Colonic mucosa (tissue), 4 donors: ENCODE measurements at places on chromosomes 3 and 15. TPM values are rescaled to one million over a fixed set of nuclear protein-coding genes. Genes with fewer than 3 reads are reported as not detected.

DNA sequence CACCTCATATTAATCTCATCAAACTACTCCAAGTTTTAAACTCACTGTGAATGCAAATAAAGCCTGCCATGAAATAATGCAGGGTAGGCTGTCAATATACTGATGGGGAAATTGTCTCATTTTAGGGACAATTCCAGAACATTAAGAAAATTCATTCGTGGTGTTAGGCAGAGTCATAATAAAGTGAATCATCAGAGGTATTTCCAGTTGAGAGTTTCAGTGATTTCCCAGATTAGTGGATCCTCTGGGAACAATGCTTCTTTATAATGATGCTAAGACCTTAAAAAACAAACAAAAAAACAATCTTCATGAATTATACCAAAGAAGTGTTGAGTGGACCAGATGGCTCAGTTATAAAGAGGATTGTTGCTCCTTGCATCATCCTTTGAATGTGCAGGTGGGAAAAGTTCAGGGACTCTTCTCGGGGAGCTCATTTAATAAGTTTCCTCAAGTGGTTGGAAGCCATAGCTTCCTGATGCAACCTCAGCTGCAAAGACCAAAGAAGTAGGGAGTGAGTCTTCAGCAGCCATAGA is 360.9 kb upstream of the TRIM42 start:
- no peak for DNase-seq
- no peaks in the 10 kb centered on the region for H3K27me3 ChIP-seq
- no peak overlapping the region for H3K27ac ChIP-seq
- H3K36me3 ChIP-seq = no peaks in the 10 kb centered on the region
- H3K4me3 ChIP-seq = no peak overlapping the region

The SPTBN5 gene
- total RNA-seq = 2.3 TPM

DNA sequence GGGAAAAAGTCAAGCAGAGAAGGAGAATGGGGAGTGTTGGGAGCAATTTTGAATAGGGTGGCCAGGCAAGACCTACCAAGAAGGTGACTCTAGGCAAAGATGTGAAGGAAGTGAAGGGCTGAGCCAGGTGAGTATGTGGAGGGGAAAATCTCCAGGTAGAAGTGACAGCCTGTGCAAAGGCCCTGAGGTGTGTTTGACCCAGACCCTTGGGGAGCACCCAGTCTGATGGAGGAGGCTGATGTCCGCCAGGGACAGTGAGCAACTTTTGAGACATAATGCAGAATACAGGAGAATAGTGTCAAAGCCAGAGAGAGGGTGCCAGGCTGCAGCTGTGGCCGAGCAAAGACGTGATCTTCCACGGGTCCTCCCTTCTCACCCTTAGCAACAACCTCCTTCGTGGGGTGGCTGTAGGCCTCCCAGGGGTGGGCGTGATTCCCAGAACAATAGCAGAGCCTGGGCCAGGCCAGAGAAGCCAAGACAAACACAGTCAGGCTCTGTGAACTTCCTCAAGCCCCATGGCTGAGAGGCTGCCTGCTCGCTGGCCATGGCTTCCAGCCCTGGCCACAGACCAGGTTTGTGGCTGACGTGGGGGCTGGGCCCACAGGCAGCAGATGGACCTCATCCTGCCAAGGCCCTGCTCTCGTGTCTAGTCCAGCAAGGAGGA is 58.1 kb downstream of the SLC6A6 start:
- no peaks in the 10 kb centered on the region for H3K4me1 ChIP-seq
- no peaks in the 10 kb centered on the region for H3K36me3 ChIP-seq
- peak; percentile 43 for DNase-seq

- DNase-seq = no peak
- H3K27ac ChIP-seq = peak overlapping the region; percentile 48
- H3K4me1 ChIP-seq = peaks cover 17% of the 10 kb centered on the region
These were observed 1.3 kb downstream of the ABHD2 start for GRCh38 chr15:89089316-89090230.

The FAM174B gene
- 25.2 TPM for total RNA-seq

DNA sequence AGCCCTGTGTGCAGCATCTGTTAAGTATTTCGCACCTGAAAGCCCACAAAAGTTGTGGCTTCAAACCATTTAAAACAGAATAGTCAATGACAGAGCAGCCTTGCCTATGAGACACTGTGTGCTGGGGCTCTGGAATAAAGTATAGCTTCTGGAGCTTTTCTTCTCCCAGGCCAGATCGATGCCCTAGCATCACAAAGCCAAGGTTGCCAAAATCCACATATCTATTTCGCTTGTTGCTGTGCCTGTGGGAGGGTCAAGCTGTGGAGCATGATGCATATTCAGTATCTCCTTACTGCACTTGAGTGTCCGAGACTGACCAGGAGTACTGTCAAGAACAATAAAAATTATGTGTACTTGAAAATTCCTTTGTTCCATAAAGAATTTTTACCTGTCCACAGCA is 7.6 kb downstream of the PLOD2 start:
- no peak overlapping the region for H3K27ac ChIP-seq
- H3K36me3 ChIP-seq = no peaks in the 10 kb centered on the region
- DNase-seq = no peak
- no peaks in the 10 kb centered on the region for H3K27me3 ChIP-seq

DNA sequence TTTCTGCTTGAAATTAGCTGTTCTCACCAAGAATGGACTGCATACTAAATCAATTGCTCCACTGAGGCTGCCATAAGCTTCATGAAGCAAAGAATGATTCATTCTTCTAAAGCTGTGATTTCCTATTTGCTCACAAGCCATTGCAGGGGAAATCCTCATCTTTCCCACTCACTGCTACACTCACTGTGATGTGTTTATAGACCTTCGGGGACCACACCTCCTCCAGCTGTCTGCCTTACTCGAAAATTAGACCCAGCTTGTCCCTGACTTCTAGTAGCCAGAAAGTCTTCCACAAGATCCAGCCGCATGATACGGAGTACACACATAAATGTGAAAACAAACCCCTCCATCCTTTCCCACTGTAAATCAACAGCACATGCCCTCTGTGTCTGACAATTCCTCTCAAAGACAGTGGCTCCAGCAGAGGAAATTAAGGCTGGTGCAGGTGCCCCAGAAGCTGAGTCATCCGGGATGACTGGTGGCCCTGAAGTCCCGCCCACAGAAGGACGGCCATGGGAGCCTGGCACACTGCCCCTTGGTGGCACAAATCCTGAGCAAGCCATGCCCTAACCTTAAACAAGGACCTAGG is 172.0 kb downstream of the STT3B start:
- no peaks in the 10 kb centered on the region for H3K27me3 ChIP-seq
- H3K27ac ChIP-seq = no peak overlapping the region
- DNase-seq = peak; percentile 73
- H3K4me1 ChIP-seq = no peaks in the 10 kb centered on the region

DNA sequence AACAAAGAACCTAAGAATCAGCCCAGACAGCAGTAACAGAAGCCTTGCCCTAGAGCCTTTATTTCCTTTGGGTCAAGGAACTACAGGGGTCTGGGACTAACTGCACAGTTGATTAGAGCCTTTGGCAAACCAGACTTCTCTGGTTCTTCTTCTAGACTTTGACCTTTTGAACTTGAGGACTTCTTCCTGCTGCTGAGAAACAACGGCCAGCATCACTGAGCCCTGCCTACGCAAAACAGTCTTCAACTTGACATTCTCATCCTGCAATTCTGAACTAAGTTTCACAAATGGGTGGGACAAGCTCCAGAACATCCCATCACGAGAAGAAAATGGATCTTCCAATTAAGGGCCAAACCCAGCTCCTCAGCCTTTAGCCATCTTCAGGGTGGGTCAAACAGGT is 31.4 kb downstream of the CMTM6 start:
- no peak overlapping the region for H3K27ac ChIP-seq
- no peaks in the 10 kb centered on the region for H3K4me1 ChIP-seq
- no peaks in the 10 kb centered on the region for H3K36me3 ChIP-seq
- no peak for DNase-seq

DNA sequence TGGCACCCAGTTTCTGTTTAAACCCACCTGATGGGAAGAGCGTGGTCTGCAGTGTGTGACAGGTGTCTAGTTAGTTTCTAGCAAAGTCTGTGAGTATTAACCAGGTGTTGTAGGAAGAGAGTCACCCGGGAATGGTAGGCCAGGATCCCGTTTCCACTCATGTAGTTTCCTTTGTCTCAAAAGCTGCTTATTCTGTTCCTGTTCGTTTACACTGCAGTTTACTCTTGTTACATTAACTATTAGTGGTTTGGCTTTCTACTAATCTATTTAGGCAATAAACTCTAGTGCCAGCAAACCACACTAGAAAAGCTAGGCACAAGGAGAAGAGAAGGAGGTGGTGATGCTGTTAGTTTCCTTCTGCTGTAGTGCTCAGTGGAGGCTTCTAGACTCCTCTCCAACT is 32.7 kb downstream of the WDR76 start:
- no peaks in the 10 kb centered on the region for H3K27me3 ChIP-seq
- H3K27ac ChIP-seq = no peak overlapping the region
- H3K36me3 ChIP-seq = no peaks in the 10 kb centered on the region

DNA sequence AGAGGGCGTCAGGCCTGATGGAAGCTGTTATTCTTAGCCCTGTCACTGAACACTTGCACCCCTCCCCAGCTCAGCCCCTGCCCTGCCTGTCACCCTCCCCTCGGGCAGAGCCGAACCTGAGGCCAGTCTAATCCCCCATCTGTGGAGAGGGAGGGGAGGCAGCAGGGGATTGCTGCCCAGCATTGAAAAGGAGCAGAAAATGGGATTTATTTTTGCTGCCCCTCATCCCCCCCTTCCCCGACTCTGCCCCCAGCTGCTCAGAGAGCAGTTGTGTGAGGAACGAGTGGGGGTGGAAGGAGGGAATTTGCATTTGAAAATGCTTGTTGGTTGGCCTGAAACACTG is 71.6 kb downstream of the EPHB3 start:
- no peaks in the 10 kb centered on the region for H3K4me1 ChIP-seq
- DNase-seq = no peak
- H3K4me3 ChIP-seq = no peak overlapping the region
- H3K27me3 ChIP-seq = no peaks in the 10 kb centered on the region

DNA sequence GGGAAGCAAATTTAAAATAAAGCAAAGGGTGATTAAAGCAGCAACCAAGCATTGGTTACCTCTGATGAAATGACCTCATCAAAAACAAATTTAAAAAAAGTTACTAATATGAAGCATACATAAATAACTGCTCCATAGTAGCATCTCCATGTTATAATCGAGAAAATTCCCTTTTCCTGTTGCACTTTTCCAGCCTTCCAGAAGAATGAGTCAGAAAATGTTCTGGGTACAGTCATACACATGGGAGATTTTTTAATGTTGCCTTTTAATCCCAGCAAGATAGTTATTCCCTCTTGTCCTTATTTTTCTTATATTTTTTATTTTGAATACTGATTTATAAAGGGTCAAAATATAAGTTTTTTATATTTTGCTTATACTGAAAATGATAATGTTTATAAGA is 2.6 kb upstream of the TMCO5A start:
- no peaks in the 10 kb centered on the region for H3K4me1 ChIP-seq
- no peak overlapping the region for H3K27ac ChIP-seq
- H3K4me3 ChIP-seq = no peak overlapping the region
- no peaks in the 10 kb centered on the region for H3K27me3 ChIP-seq

DNA sequence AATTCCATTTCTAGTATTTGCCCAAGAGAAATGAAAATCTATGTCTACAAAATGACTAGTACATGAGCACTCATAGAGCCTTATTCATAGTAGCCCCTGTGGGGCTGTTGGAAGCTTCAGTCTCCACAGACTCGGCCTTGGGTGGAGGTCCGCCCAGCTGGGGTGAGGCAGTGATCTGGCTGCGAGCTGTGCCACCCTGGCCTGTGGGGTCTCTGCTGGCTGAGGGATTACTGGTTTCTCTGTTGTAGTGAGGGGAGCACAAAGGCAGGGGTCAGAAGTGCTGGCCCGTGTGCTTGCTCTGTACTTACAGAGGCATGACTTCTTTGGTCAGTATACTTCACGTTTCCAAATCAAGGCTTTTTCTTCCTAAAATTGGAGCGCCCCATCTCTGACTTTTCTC is 158.2 kb downstream of the CHDH start:
- no peaks in the 10 kb centered on the region for H3K27me3 ChIP-seq
- no peaks in the 10 kb centered on the region for H3K4me1 ChIP-seq
- DNase-seq = no peak
- no peak overlapping the region for H3K4me3 ChIP-seq
- no peaks in the 10 kb centered on the region for H3K36me3 ChIP-seq
- H3K27ac ChIP-seq = no peak overlapping the region

The ZCWPW2 gene
- 0.32 TPM for total RNA-seq

DNA sequence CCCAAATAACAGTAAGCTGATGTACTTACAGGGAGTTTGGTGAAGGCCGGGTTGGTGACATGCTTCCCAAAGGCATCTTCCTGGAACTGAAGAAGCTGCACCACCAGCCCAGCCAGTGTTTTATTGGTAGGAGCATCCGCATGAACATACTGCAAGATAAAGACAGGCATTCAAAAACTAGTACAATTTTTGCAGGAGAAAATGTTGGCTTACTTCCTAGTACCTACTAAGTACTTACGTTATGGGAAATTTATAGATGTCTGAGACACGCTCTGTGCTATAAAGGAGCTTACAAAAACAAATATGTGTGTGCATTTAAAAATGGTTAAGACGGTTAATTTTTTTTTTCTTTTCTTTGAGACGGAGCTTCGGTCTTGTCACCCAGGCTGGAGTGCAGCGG is 8.9 kb downstream of the SMARCC1 start:
- no peaks in the 10 kb centered on the region for H3K4me1 ChIP-seq
- no peak for DNase-seq
- H3K4me3 ChIP-seq = no peak overlapping the region

GRCh38 chr3:172606021-172606420 is 82.8 kb upstream of the TNFSF10 start:
- H3K27me3 ChIP-seq = no peaks in the 10 kb centered on the region
- no peak for DNase-seq
- no peaks in the 10 kb centered on the region for H3K4me1 ChIP-seq
- H3K36me3 ChIP-seq = no peaks in the 10 kb centered on the region
- H3K4me3 ChIP-seq = no peak overlapping the region
- no peak overlapping the region for H3K27ac ChIP-seq

DNA sequence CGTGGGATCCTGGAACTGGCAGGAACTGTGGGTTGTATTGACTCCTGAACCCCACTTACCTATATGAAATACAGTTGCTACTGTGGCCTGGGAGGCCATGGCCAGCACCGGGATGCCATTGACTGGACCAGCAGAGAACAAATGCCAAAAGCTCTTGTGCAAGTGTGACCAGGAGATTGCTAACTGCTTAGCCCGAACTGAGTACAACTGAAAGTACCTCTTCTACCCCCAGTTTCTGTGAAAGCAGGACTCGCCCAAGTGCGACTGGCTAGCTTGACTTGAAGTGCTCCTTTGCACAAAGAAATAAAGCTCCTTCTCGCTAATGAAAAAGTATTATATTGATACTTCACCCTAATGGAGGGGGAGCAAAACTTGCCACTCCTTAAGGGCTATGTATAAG is 101.3 kb upstream of the ATP11B start:
- DNase-seq = no peak
- H3K27me3 ChIP-seq = no peaks in the 10 kb centered on the region
- no peak overlapping the region for H3K4me3 ChIP-seq
- no peak overlapping the region for H3K27ac ChIP-seq
- H3K4me1 ChIP-seq = no peaks in the 10 kb centered on the region
